ENCODE measurements at places on chromosomes 2 and 18.

GRCh38 chr2:2570871-2571270 lies 239.8 kb upstream of the MYT1L start:
- DNase-seq, result no peak

DNA sequence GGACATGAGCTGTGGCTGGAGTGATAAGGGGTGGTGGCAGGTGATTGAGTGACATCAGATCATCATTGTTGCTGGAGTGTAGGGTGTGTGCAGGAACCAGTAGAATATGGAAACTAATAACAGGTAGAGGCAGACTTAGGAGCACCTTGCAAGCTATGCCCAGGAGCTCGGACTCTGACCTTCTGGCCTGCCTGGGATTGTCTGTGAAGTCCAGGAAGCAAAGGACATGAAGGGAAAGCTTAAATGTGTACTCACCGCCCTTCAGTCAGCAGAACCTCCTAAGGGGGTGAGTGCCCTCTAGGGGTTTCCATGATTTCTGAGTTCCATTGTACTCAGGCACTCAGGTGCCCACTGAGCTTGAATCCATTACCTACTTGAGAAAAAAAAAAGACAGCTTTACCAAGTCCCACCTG lies 104.2 kb downstream of the CRIM1 start:
- DNase-seq, result peak; percentile 17

DNA sequence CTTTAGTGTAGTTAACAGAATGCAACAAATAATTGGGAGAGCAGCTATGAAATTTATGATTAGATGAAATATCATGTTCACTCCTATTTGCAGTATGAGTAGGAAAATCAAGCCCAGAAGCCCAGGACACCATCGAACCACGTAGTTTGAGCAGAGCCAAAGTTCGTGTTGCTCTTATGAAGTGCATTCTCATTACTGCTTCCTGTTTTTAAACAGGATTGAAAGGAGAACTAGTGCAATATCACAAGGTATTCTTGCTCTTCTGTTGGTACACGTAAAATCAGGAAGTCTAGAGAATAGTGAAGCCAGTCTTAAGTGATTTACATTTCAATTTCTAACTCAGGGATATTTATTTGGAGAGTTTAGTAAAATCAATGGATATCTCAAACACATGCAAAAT lies 21.1 kb downstream of the ARHGAP15 start:
- DNase-seq, result no peak

- no peak for DNase-seq
These were observed 33.3 kb upstream of the CXCR4 start for GRCh38 chr2:136151021-136151971.

GRCh38 chr2:42045848-42046748 lies 1.7 kb upstream of the PKDCC start:
- no peak for DNase-seq

DNA sequence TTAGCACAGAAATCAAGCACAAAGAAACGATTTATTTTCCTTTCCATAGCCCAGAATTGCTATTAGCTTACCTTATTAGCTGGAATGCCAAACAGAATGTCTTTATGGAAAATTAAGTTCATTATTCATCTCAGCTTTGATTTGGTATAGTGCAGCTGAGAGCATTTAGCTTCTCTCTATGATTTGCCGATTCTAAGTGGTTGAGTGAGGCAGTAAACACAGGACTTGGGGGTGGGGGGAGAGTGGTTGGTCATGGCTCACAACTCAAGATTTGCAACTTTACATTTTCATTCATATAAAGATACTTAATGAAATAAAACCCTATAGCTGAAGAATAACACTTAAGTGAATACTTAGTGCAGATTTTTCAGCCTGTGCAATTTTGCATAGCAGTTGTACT lies 395.2 kb downstream of the TGIF1 start:
- DNase-seq, result no peak

- no peak for DNase-seq
These were observed 63.2 kb downstream of the POLE4 start for GRCh38 chr2:75021672-75022071.

DNA sequence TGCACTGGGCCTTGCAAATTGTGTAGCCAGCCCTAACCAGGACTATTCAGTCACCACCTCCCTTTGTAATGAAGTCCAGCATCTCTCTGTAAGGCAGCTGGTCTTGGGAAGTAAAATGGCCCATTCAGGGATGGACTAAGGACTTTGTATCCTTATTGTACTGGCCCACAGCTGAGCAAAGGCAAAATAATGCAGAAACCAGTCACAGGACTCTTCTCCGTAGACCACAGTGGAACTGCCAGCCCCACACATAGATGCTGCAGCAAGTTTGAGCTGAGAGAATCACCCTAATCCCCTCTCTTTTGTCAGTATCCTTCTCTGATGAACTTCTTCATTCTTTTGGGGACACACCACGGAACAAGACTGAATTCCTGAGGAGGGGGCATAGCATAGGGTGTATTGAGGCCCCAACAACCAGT lies 73.6 kb upstream of the RTN4 start:
- DNase-seq, result no peak

DNA sequence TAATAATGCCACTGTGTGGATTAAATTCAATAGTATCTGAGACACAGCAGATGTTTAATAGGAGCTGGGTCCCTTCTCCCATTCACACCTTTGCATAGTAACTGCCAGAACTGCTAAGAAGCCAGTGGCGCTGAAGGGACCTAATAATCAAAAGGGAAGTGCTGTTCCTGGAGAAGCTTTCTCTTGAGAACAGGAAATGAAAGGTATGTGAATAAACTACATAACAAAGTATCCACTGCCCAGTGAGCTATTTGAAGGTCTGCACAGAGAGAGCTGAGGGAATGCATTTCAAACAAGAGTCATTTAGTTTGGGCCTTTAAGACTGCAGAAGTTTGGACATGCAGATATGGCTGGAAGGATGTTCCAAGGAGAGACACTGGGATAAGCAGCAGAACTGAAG lies 56.1 kb upstream of the KIDINS220 start:
- DNase-seq, result no peak

DNA sequence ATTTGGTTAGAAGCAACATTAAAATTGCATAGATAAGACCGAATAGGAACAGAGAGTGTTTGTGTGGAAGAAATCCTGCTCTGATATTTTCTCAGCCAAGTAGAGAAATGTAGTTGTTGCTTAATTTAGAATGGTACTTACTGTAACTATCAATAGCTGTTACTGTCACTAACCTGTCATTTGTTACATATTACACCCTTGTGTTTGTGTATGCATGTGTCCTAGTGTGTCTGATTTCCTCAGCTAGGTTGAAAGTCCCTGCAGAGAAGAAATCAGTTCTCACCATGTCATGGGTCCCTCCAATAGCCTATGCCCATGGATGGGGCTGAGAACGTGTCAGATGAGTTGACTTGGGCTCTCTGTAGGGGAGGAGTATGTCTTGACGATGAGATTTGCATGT lies 94.4 kb downstream of the SPTBN1 start:
- DNase-seq, result no peak

- DNase-seq, result no peak
These were observed 189.5 kb upstream of the HDAC4 start for GRCh38 chr2:239590276-239590675.

GRCh38 chr2:149353421-149353820 lies 23.0 kb downstream of the LYPD6 start:
- DNase-seq, result peak; percentile 24

GRCh38 chr2:65054749-65055421 lies 1.3 kb upstream of the CEP68 start:
- no peak for DNase-seq

- DNase-seq, result no peak
These were observed 261.5 kb downstream of the FIGN start for GRCh38 chr2:163474319-163474744.

DNA sequence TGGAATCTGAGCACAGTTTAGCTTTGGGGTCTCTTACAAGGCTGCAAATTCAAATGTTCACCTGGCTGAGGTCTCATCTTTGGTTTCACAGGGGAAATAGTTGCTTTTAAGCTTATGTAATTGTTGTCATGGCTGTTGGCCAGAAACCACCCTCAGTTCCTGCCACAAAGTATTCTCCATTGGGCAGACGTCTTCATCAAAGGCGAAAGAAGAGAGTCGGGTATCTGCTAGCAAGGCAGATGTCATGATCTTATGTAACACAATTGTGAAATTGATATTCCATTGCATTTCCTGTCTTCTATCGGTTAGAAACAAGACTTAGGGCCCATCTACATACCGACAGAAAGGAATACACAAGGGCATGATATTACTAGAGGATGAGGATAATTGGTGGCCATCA lies 816.2 kb downstream of the MBD2 start:
- DNase-seq, result no peak

- peak; percentile 24 for DNase-seq
These were observed 563 bp downstream of the KIF3C start for GRCh38 chr2:25981596-25982272.

DNA sequence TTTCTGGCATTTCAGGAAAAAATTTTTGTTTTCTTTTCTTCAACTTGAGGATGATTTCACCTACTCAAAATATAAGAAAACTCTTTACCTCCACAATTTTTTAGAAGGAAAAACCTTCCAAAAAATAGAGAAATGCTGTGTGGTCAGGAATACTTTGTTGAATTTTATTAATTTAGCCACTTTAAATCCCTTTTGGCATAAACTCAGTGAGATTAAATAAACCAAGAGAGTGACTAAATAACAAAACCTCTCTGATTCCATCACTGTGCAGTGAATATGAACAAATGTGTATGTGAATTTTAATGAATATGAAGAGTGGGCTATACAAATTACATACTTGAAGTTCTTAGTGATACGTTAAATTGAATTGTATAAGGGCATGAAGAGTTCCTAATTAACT lies 25.8 kb upstream of the CYTIP start:
- DNase-seq, result no peak

DNA sequence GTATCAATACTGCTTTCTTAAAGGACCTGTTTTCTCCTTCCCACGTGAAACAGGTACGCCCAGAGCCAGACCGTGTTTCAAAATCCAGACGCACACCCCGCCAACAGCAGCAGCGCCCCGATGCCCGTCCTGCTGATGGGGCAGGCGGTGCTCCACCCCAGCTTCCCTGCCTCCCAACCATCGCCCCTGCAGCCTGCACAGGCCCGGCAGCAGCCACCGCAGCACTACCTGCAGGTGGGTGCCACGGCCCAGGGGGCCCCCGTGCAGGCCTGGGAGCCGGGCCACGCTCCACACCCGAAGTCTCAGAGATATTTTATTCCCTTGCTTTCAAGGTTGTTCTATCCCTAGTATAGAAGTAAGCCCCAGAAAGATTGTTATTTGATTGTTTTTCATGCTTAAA lies 8.8 kb upstream of the RPL31 start:
- DNase-seq, result no peak

- DNase-seq, result no peak
These were observed 6.4 kb downstream of the VRK2 start for GRCh38 chr2:58052978-58053377.

DNA sequence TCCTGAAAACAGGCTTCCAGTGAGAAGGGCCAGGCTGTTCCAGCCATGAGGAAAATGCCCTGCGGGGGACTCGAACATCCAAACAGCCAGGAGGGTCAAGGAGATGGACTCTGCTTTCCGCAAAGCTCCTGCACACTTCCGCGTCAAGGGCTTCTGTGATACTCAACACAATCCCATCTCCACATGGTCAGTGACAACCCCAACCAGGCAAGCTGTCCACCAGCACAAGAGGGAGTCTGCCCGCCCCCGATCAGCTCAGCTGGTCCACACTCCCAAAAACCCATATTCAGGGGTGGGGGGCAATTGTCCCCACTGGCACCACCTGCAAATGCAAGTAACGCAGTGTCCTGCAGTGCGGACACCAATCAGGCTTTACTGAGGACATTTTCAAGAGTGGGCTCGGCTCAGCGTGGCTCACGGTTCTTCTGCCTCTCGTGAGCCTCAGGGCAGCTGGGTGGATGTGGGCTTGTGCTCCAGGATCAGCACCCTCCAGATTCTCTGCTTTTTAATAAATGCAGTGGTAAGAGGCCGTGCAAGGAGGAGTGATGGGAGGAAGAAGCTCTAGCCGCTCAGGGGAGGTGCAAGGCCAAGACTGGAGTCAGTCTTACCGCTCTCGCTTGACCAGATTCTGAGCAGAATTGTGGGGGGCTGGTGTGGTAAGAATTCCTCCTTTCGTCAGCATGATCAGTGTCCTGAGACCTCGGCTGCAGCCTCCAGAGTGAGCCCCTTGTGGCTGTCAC lies 19.5 kb upstream of the CIDEA start:
- no peak for DNase-seq

DNA sequence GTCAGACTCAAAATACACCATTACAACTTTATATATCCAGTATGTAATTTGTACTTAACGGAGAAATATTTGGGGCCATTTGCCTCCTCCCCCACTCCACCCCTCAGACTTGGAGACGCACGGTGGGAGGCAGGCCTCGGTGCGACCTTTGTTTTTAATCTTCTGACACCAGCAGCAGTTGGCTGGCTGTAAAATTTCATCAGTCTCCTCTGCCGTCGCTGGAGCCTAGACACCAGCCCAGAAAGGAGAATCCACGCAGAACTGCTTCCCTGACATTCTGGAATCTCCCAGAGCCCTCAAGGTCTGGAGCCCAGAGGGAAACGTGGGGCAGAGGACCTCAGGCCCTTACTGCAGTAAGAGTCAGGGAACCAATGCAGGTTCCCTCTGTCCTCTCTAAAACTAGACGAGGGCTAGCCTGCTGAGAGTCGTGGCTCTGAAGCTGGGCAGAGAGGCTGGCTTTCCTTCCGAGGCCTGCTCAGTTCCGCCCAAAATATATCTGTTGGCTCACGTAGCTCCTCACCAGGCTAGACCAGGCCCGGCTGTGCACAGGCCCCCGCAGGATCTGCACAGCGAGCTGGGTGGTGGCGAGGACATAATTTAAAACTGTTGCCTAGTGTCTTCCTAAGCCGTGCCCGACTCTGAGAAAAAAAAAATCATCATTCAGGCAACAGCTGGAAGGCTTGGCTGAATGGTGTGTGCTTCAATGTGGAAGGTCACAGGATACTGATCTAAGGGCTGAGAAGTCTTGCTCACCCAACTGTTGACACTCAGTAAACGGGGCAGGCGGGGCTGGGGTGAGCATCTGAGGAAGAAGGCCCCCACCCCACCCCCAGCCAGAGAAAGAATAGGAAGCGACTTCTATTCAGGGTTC lies 40.4 kb downstream of the EN1 start:
- DNase-seq, result no peak

DNA sequence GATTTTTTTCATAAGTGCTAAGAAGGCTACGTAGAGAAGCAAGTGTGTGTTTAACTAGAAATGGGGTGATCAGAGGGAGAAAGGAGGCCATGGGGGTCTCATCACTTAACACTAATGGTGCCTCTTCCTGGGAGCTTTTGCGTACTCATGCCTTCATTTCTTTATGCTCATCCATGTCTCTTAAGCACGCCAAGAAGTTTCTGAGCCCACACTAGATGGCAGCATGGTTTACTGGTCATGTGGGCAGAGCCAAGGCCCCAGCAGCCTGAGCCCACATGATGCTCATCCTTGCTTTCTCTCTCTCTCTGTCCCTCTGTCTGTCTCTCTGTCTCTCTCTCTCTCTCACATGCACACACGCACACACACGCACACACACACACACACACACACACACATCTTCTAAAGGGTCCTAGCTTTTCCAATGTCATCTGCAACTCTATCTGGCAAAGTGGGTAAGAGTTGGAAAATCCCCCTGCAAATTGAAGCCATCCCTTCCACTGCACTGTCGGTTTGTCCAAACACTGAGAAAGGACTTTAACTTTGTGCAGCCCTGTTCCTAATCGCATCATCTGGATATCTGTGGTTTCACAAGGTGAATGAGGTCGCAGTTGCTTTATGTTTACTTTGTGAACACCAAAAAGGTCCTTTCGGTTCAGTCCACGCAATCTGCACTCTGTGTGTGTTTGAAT lies 137.1 kb upstream of the CCDC68 start:
- DNase-seq, result no peak

- no peak for DNase-seq
These were observed 71.3 kb upstream of the NRXN1 start for GRCh38 chr2:51103205-51103604.

GRCh38 chr2:72082021-72082601 lies 65.6 kb downstream of the CYP26B1 start:
- DNase-seq, result no peak

Data from NCI-H1105 (cell line).